Retina (tissue), 1 donor: ENCODE measurements at places on chromosomes 2 and 18.

DNA sequence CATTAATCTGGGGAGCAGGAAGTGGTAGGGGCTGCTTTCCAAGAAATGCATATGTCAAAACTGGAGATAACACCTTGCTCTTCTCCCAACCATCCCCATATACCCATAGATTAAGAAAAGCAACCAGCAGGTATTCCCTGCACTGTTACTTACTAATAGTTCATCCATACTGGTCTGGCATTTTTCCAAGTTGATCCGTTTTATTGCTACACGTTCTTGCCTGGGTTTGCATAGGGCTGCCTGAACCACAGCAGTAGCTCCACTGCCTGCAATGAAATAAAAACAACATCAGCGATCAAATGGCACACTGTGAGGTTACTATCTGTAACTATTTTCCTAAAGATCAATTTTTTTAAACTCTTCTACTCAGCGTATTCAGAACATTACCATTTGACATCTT is 65.6 kb downstream of the STK39 start:
- DNase-seq: no peak

DNA sequence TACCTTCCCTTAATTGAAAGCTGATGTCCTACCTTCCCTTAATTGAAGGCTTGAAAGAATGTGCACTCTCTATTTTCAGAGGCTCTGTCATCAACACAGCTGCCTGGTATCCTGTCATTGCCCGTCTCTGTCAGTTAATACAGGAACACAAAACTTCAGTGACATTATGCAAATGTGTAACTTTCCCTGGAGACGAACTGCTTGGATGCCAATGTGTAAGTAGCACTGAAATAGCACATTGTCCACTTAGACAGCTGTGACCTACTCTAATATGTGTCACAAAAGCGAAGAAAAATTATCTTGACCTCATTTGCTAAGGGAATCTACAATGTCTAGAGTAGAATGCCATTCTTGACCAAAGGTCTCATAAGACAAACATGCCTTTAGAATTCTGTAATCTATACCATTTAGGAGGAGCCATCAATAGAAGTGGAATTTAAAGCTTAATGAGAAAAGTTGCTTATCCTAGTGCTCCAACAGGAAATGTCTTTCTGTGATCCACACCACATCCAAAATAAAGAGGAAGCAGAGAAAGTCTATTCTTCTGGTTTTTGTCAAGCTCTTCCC is 138.1 kb downstream of the BARD1 start:
- DNase-seq: peak; percentile 35

GRCh38 chr2:19868224-19868623 is 33.6 kb downstream of the TTC32 start:
- DNase-seq: no peak

DNA sequence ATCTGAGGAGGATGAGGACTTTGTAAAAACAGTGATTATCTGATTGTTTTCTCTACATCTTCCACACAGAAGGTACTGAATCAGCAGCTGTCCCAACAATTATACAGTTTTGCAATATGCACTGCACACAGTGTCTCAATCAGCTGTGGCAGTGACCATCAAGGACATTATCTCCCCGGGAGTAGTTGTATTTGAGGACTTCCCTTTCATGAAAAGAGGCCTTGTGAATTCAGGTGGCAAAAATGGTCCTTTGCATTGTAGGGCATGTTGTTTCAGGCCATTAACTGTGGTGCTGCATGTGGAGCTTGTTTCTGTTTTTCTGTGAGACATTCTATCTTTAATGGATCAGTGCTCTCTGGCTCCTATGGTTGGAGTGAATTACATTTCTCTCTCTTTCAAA is 779.4 kb upstream of the FSHR start:
- DNase-seq: peak; percentile 13

GRCh38 chr2:109703077-109703476 is 88.9 kb downstream of the SOWAHC start:
- DNase-seq: no peak

GRCh38 chr2:144890828-144891227 is 370.9 kb upstream of the ZEB2 start:
- no peak for DNase-seq

DNA sequence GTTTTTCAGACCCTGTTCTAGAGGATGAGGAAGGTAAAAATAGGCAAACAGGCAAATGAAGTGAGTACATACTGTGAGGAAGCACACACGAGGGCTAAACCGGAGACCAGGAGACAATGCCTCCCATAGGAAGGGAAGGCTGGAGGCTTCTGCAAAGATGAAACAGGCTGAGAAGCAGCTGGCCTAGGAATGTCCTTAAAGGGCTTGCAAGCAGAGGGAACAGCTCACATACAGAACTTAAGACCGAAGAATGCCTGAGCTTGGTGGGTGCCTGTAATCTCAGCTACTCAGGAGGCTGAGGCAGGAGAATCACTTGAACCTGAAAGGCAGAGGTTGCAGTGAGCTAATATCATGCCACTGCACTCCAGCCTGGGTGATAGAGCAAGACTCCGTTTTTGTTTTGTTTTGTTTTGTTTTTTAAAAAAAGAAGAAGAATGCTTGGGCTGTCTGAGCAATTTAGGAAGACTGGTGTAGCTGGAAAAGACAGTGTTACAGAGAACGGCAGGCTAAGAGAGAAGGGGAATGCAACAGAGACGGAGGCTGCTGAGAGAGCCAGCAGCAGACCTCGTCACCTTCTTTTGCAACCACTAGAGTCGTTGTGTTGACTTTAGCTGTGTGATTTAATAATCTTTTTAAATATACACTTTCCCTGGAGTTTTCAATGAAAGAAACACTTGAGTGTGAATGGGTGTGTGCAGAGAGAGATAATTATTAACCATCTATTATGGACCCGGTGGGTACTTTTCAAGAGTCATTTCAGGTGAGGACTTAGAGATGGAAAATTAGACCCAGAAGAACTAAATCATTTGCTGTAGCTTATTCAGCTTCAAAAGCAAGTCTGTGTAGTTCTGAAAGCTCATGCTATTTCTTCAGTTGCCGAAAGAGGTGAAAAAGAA is 232.8 kb downstream of the GALR1 start:
- DNase-seq: no peak

GRCh38 chr2:189298481-189298880 is 118.9 kb upstream of the COL5A2 start:
- no peak for DNase-seq

- no peak for DNase-seq
Measured at GRCh38 chr2:10331027-10331701, 28.5 kb downstream of the HPCAL1 start.

DNA sequence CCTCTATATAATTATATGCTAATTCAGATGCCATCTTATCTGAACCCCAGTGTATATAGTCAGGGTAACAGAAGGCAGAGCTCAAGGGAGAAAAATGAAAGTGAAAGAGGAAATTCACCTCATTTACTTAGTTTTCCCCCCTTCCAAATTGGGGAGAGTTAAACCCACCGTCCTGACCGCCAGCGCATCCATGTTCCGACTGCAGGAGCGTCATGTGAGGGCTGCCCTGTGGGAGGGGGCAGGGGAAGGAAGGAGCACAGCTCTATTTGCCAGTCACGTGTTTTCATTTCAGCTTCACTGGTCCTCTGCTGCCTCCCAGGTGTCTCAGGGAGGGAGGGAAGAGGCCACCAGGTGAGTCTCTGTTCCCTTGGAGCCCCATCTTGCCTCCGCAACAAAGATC is 13.2 kb downstream of the CNNM4 start:
- DNase-seq: no peak

DNA sequence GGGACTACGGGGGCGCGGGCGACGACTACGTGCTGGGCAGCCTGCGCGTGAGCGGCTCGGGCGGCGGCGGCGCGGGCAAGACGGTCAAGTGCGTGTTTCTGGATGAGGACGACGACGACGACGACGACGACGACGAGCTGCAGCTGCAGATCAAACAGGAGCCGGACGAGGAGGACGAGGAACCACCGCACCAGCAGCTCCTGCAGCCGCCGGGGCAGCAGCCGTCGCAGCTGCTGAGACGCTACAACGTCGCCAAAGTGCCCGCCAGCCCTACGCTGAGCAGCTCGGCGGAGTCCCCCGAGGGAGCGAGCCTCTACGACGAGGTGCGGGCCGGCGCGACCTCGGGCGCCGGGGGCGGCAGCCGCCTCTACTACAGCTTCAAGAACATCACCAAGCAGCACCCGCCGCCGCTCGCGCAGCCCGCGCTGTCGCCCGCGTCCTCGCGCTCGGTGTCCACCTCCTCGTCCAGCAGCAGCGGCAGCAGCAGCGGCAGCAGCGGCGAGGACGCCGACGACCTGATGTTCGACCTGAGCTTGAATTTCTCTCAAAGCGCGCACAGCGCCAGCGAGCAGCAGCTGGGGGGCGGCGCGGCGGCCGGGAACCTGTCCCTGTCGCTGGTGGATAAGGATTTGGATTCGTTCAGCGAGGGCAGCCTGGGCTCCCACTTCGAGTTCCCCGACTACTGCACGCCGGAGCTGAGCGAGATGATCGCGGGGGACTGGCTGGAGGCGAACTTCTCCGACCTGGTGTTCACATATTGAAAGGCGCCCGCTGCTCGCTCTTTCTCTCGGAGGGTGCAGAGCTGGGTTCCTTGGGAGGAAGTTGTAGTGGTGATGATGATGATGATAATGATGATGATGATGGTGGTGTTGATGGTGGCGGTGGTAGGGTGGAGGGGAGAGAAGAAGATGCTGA is 1.4 kb downstream of the SOX11 start:
- peak; percentile 91 for DNase-seq

DNA sequence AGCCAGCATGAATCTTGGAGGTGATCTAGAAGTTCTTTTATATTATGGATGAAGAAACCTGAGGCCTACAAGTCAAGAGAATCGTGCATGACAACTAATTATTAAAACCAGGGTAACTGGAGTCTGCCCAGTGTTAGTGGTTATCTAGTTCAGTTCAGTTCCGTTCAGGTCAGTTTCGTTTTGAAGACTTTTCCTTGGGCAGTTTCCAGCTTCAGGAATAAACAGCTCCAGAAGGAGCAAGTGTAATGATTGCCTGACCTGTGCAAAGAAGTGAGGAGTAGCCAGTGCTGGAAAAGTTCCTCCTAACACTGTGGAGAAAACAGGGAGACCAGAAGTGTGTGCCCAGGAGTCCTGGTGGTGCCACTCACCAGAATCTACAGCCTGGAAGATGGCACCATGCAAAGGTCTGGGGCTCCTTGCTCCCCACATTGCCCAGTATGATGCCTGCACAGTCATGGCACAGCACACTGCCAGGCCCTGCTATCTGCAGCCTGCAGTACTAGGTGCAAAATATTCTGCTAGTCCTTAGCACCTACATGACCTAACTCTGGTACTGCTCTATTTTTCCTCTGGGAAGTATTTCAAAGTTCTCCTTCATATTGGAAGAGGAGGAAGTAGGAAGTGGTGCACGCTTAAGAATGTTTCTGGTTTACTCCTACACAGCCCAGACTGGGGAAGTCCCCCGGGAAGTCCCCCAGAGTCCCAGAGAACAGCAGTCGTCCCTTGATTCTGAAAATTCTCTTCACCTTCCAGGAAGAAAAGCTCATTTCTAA is 65.8 kb downstream of the SUMO1 start:
- DNase-seq: no peak

DNA sequence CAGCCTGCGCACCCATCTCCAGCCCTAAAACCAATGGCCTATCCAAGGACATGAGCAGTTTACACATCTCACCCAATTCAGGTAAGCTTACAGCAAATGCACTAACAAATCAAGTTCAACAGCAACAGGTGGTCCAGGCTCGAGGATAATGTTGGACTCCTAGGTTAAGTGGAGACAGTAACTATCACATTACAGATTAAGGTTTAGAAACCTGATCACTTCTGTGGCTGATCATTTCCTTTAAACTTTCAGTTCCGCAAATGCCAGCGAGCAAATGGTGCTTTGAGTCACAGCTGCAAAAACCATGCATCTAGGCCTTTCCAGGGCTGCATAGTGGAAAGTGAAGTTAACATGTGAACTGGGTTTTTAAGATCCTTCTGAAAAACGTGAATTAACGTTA is 259.4 kb downstream of the GBX2 start:
- no peak for DNase-seq

DNA sequence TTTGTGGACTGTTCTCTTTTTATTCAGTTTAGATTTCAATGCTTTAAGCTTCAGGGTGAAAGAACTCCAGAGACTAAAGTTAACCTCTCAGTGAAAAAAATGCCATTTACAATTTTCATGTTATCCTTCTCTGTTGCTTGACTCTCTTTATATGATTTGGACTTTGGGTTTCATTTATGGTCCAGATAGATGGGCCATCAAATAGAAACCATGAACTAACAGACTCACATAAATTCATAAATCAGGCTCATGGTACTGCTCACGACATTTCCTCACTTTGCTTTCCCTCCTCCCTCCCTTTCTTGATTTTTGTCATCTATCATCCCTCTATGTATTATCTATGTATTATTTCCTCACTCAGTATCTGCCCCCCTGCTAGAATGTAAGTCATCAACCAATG is 10.0 kb downstream of the FAM110C start:
- DNase-seq: no peak
